ENCODE measurements at places on chromosomes 3 and 15.

- no peak for DNase-seq
These were observed 2.3 kb downstream of the PEAK1 start for GRCh38 chr15:77417602-77418001.

GRCh38 chr3:105938101-105938500 is 69.3 kb upstream of the CBLB start:
- no peak for DNase-seq

DNA sequence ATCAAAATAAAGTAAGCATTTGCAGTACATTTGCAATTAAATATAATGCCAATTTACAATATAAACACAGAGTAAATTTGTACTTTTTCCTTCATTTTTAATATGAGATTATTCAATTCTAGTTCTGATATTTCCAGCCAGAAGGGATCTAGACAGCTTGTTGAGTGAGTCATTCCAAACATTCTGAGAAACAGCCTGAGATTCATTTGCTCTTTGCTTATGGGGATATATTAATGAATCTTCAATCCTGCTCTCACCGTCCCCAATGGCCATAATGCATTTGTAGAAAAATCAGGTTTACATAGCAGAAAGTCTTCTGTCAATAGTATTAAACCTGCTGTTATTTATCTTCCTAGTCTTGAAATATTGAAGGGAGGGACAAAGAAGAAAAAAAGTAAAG is 554.2 kb downstream of the TUSC7 start:
- DNase-seq = no peak

DNA sequence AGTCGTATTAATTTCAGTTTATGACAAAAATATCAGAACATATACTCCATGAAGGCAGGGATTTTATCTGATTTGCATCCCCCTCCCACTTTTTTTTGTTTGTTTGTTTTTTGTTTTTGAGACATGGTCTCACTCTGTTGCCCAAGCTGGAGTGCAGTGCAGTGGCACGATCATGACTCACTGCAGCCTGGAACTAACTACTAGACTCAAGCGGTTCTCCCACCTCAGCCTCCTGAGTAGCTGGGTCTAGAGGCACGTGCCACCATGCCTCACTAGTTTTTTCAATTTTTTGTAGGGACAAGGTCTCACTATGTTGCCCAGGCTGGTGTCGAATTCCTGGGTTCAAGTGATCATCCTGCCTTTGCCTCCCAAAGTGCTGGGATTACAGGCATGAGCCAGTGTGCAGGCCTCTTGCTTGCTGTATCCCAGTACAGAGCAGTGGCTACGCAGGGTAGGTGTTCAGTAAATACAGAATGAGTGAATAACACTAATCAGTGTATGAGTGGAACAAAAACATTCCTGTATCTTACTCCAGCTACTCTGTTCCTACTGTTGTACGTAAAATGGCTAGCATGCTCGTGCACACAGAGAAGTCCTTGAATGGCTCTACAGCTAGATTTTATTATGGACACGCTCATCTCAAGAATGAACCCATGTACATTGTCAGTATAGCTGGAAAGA is 272.4 kb downstream of the FOXP1 start:
- DNase-seq = no peak

GRCh38 chr15:32104061-32104995 is 74.0 kb downstream of the CHRNA7 start:
- no peak for DNase-seq

Data from SW 1271 (cell line).